HCT116 (cell line): ENCODE measurements at places on chromosomes 7 and 10.

DNA sequence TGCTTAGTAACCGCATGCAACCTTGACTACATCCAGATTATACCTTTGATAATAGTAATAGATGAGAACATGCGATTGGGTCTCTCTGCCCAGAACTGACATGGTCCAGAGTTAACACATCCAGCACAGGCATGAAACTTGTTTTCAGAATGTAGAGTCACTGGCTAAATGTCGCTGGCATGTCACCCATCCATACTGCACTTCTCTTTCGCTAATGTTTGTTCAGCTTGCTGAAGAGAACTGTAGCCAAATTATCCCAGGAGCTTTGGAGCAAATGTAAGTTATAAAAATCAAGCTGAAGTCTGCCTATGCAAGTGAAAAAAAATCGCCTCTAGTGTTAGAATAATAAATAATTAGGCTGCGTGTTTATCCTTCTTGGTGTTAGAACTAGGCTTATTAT lies 98.2 kb downstream of the PRTFDC1 start:
- no peaks in the 10 kb centered on the region for H3K27me3 ChIP-seq
- H3K4me3 ChIP-seq, result no peak overlapping the region
- H3K27ac ChIP-seq, result no peak overlapping the region
- DNase-seq, result no peak
- H3K4me1 ChIP-seq, result peaks cover 9% of the 10 kb centered on the region
- no peaks in the 10 kb centered on the region for H3K36me3 ChIP-seq

GRCh38 chr10:35300063-35300699 lies 36.1 kb upstream of the CCNY start:
- DNase-seq, result peak; percentile 54
- no peaks in the 10 kb centered on the region for H3K27me3 ChIP-seq
- H3K36me3 ChIP-seq, result no peaks in the 10 kb centered on the region
- H3K4me3 ChIP-seq, result peak overlapping the region; percentile 33
- H3K4me1 ChIP-seq, result peaks cover 2% of the 10 kb centered on the region; the same call in 1 of the 2 replicates

DNA sequence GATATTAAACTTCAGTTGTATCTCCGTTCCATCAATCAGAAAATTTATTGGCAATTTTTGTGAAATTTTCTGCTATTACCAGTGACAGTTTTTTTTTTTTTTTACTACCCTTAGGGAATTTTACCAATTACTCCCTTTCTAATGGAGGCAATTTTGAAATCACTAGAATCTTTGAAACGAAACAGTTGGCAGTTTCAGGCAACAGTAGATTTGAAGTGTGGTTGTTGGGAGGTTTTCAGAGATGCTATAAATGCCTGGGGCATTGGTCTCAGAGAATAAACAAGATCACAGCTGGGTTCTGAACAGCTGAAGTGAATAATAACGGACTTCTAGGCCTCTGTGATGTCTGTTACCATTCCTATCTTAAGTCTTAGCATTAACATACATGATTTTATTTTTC lies 535.9 kb upstream of the POT1 start:
- H3K27ac ChIP-seq, result no peak overlapping the region
- no peaks in the 10 kb centered on the region for H3K4me1 ChIP-seq
- no peak overlapping the region for H3K4me3 ChIP-seq
- no peaks in the 10 kb centered on the region for H3K36me3 ChIP-seq

- no peak overlapping the region for H3K27ac ChIP-seq
- no peaks in the 10 kb centered on the region for H3K4me1 ChIP-seq
- no peaks in the 10 kb centered on the region for H3K36me3 ChIP-seq
- H3K4me3 ChIP-seq, result no peak overlapping the region
- no peaks in the 10 kb centered on the region for H3K27me3 ChIP-seq
These were observed 2.8 kb upstream of the COL1A2 start for GRCh38 chr7:94391726-94392392.

DNA sequence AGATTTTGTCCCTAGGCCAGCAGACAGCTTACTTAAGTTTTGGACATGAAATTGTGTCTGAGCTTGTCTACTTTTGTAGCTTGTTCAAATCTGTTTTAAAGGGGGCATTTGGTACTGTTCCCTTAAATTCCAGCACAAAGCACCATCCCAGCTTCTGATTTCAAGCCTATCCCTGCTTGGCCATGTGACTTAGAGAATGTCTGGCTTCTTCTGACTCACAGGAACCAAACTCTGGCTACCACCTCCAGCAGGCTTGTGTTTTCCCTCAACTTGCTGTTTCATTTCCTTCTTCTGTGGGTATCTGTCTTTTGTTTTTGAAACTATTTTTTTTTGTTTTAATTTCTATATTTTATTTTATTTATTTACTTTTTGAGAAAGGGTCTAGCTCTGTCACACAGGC lies 97.9 kb upstream of the FZD8 start:
- H3K4me3 ChIP-seq, result no peak overlapping the region
- no peak overlapping the region for H3K27ac ChIP-seq
- no peaks in the 10 kb centered on the region for H3K36me3 ChIP-seq
- no peaks in the 10 kb centered on the region for H3K27me3 ChIP-seq
- no peak for DNase-seq
- H3K4me1 ChIP-seq, result no peaks in the 10 kb centered on the region

DNA sequence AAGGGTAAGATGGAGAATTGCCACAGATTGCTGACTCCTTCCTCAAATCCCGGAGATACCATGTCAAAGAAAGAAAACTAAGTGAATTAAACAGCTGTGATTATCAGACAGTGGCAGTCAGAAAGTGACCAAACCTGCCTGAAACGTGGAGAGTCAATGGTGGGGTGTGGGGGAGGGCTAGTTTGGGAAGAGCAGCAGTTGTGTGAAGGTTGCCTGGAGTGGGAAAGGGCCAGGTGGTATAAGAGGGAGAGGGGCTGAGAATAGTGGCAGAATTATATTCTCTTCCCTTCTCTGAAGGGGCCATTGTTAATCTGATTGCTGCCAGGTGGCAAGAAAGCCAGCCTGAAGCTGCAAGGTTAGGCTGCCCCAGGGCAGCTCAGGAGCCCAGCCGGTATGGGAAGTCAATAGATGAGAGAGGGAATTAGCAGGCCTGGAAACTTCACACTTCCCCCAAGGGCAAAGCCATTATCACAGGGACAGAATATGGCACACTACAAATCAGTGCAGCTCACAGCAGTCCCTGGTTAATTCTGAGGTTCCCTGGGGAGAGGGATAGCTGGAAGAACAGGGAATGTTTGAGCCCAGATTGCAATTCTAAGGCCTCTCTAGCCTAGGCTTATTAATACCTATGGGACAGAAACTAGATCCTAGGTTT lies 83.9 kb upstream of the ITGB1 start:
- H3K27ac ChIP-seq, result no peak overlapping the region
- no peak for DNase-seq
- no peaks in the 10 kb centered on the region for H3K27me3 ChIP-seq

GRCh38 chr7:103919272-103919868 lies 70.1 kb downstream of the RELN start:
- no peaks in the 10 kb centered on the region for H3K36me3 ChIP-seq
- no peak overlapping the region for H3K27ac ChIP-seq
- peaks cover 22% of the 10 kb centered on the region for H3K27me3 ChIP-seq
- no peak overlapping the region for H3K4me3 ChIP-seq

DNA sequence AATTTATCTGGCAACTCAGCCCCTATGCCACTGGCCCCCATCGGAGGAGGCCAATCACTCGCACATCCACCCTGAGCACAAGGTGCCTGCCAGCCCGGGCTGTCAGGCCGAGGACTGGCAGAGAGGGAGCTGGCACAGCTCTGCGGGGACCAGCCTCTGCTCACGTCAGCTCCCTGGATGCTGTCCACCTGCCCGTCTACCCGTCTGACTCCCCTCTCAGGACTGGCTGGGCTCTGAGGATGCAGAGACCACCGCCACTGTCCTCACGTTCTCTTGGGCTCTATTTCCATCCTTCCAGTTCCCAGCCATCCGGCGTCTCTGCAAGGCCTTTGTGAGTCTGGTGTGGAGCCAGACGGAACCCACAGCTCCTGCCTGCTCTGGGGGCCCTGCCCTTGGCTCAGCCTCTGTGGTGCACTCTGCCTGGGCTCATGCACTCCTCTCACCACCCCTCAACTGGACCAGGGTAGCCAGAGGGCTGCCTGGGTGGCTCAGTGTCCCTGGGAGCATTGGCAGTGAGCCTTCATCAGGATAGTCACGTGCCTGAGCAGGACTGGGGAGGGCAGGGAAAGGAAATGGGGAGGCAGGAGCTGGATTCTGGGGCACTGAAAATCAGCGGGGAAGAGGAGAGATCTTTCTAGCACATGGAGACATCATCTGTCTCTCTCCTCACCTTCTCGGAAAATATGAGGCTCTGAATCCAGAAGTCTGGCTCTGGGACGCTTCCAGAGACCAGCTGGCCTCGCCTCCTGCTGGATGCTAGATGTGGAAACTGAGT lies 38.0 kb upstream of the PCBD1 start:
- H3K36me3 ChIP-seq, result no peaks in the 10 kb centered on the region
- no peak for DNase-seq
- peaks cover 34% of the 10 kb centered on the region for H3K4me1 ChIP-seq
- no peak overlapping the region for H3K4me3 ChIP-seq
- H3K27me3 ChIP-seq, result no peaks in the 10 kb centered on the region

GRCh38 chr10:49662169-49662830 lies 17.2 kb upstream of the C10orf53 start:
- peaks cover 7% of the 10 kb centered on the region for H3K27me3 ChIP-seq
- no peak for DNase-seq
- no peaks in the 10 kb centered on the region for H3K36me3 ChIP-seq
- no peaks in the 10 kb centered on the region for H3K4me1 ChIP-seq
- H3K27ac ChIP-seq, result no peak overlapping the region

- no peaks in the 10 kb centered on the region for H3K4me1 ChIP-seq
- DNase-seq, result no peak
- H3K36me3 ChIP-seq, result 0 out of 2 replicates have a peak, but pooled peaks cover 3% of the 10 kb centered on the region
- no peak overlapping the region for H3K27ac ChIP-seq
- no peak overlapping the region for H3K4me3 ChIP-seq
These were observed 154.2 kb downstream of the LCOR start for GRCh38 chr10:96986200-96986856.

DNA sequence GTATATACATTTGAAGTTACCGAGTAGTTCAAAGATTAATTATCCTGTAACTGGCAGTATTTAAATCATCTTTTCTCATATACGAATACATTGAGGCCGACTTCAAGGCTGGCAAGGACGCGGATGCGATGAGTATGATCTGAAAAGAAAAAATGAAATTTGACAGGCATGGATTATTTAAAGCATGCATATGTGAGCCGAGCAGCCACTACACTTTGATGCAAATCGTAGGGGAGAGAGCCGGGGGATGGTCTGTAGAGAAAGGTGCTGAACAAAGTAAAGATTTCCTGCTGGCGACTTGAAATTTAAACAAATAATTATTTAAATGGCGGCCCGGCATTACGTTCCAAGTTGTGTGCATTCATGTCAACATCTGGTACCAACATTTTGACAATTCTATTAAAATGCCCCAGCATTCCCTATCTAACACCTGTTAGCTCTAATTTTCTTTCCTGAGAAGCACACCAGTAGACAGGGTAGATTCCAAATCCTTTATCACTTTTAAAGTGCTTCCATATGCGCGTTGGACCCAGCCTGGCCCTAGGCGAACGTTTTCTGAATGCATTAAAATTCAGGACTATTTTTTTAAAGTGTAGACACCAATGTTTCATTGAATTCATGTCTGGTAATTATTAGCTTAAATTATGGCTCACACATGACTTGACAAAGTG lies 188.7 kb downstream of the EMX2 start:
- no peak overlapping the region for H3K4me3 ChIP-seq
- H3K4me1 ChIP-seq, result peaks cover 6% of the 10 kb centered on the region
- H3K36me3 ChIP-seq, result no peaks in the 10 kb centered on the region
- peaks cover 72% of the 10 kb centered on the region for H3K27me3 ChIP-seq
- DNase-seq, result no peak

DNA sequence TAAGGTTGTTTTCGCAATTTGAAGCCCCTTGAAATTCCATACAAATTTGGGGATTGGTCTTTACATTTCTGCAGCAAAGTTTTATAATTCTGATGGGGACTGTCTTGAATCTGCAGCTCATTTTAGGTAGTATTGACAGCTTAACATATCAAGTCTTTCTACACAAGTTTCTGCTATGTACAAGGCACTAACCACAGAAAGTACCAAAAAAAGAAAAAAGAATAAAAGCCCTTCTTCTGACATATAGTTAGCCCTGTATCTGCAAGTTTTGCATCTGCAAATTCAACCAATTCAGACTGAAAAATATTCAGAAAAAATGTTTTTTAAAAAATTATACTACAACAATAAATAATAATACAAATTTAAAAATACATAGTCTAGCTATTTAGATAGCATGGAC lies 15.3 kb downstream of the POT1 start:
- no peaks in the 10 kb centered on the region for H3K4me1 ChIP-seq
- H3K27ac ChIP-seq, result no peak overlapping the region
- DNase-seq, result no peak
- H3K36me3 ChIP-seq, result no peaks in the 10 kb centered on the region
- H3K4me3 ChIP-seq, result no peak overlapping the region

DNA sequence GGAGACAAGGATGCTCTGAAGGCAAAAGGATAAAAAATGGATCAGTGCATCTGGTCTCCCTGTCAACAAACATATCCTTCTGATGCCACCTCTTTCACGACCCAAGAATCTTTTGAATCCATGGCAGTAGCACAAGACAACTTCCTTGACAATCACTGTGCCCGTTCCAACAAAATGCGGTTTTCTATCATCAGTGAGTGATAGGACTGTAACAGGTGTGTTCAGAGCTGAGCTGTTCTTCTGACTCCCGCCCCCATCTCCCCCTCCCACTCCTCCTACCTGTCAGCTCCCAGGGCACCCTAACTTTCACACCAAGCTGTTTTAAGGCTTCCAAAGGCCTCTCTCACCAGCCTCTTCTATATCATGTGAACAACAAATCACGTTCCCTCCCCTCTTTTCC lies 74.8 kb downstream of the PARD3 start:
- no peaks in the 10 kb centered on the region for H3K27me3 ChIP-seq
- no peak overlapping the region for H3K4me3 ChIP-seq
- no peak for DNase-seq
- peaks cover 17% of the 10 kb centered on the region for H3K4me1 ChIP-seq
- no peaks in the 10 kb centered on the region for H3K36me3 ChIP-seq
- no peak overlapping the region for H3K27ac ChIP-seq

GRCh38 chr7:28958235-28958979 lies at the start of gene TRIL:
Gene TRIL, minus strand, starts transcription at chr7:28958330. Its CDS starts 284 bp downstream, at chr7:28958046.
- DNase-seq, result no peak
- H3K27ac ChIP-seq, result no peak within 1 kb of the TSS
- no peaks in the 10 kb centered on the region for H3K36me3 ChIP-seq
- no peaks in the 10 kb centered on the region; the same call in 1 of the 2 replicates for H3K27me3 ChIP-seq
- no peak within 1 kb of the TSS for H3K4me3 ChIP-seq
